ENCODE measurements at places on chromosomes 6 and 20.

DNA sequence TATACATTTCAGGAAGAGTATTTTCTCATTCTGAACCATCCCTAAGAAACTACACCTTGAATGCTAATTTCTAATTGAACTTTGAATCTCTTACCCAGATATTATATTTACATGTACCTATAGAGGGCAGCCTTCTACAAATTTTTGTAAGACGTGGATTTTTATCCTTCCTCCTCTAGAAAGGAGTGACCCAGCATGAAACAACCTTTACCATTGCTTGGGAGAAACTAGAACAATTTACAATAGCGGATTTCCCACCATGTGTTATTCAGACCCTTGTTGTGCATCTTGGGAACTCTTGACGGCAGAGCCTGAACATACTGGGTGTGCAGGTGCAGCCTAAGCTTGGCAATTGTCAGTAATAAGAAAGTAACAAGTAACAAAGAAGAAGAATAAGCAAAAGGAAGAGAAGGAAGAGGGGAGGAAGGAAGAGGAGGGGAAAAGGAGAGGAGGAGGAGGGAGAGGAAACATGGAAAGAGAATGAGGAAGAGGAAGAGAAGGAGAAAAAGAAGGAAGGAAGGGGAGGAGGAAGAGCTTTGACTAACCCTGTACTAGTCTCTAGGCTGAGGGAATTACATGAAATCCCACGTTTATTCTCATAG is 10.8 kb upstream of the TAAR1 start:
- DNase-seq, result peak; percentile 50

DNA sequence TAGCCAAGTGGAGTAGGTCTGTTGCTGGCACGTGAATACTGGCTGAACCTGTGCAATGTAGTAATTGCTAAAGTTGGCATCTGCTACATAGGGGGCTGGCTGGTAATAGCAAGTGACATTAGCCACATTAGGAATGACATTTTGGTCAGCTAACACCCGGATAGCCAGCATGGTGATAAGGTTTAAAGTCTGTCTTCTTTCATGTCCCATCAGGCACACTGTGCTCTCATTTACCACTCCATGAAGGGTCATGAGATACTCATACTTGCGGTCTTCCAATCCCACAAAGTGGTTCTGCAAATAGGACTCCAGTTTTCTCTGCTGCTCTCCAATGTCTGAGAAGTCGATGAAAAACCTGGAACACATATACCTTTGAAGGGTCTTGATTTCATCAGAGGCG is 2.8 kb downstream of the TENT5A start:
- DNase-seq, result no peak

GRCh38 chr6:119575721-119576120 is 226.2 kb upstream of the MAN1A1 start:
- no peak for DNase-seq

DNA sequence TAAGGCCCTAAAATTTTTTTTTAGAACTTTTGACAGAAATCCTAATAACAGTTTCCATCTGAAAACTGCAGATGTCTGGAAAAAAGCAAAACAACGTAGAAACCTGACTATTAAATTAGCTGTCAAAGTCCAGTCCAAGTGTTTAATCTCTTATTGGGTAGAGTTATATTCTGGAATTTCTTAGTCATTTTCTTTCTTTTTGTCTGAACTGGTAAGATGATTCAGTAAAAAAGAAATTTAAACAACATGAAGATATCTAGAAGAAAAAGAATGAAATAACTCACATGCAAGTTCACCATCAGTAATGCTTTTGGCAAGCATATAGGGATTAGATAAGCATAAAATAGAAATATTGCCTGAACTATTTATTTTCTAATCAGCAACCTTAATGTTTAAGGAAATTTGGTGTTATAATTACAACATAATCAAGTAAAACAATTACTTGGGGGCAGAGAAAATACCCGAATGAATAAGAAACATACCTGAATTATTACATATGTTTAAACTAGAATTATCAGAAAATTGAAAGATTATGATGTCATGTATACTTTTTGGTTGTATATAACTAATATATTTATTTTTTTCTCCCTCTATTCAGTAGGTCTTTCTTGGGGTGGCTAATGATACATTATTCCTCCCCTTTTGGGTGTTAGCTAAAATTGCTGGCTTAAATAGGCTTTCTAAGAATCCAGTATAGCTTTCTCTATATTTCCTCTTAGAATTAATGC is 51.1 kb downstream of the FAM83B start:
- no peak for DNase-seq

Data from HEK293T (cell line).